T-cell (primary cell): ENCODE measurements at places on chromosomes 3 and 15. TPM values are rescaled to one million over a fixed set of nuclear protein-coding genes. Genes with fewer than 3 reads are reported as not detected.

DNA sequence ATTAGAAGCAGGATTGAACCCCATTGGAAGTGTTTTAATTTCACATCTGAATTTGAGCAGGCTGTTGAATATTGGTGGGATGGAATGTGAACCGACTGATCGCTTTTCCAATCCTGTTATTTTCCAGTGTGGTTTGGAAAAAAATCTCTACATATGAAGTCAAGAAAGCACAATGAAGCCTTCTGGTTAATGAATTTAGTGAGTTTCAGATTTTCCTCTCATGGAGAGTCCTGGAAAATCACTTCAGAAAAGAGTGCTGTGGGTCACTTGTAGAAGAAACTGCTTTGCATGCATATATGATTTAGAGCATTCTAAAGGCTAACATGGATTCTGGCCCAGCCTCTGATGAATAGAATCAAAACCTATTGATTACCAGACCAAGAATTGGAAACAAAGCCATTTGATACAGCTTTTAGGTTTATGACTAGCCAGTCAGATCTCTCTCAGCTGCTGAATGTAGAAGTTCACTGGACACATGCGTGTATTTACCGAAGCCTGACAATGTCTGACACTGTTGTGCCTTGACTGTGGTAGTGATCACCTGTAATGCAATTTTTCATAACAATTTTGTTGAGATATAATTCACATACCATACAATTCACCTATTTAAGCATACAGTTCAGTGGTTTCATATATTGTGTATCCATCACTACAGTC lies 121.9 kb downstream of the FNDC3B start:
- H3K36me3 ChIP-seq = no peaks in the 10 kb centered on the region
- H3K27me3 ChIP-seq = peaks cover 1% of the 10 kb centered on the region
- no peak overlapping the region for H3K27ac ChIP-seq
- H3K4me3 ChIP-seq = no peak overlapping the region
- DNase-seq = no peak

GHRL gene
- total RNA-seq = 0.70 TPM

DNA sequence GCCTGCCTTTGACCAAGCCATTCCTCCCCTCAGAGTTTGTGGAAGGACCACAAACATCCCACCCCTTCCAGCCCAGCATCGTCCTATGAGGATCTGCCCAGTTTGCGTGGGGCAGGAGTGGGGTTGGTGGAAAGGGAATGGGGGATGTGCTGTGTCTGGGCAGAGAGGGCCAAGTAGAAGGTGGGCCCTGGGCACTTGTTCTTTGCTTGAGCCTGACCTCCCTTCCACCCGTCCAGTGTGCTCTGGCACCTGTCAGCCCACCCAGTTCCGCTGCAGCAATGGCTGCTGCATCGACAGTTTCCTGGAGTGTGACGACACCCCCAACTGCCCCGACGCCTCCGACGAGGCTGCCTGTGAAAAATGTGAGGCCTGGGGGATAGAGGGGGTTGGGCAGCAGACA lies 10.3 kb downstream of the SPINT1 start:
- H3K4me3 ChIP-seq = no peak overlapping the region
- H3K4me1 ChIP-seq = no peaks in the 10 kb centered on the region
- H3K27ac ChIP-seq = no peak overlapping the region
- H3K27me3 ChIP-seq = peaks cover 17% of the 10 kb centered on the region
- no peak for DNase-seq
- H3K36me3 ChIP-seq = no peaks in the 10 kb centered on the region

DNA sequence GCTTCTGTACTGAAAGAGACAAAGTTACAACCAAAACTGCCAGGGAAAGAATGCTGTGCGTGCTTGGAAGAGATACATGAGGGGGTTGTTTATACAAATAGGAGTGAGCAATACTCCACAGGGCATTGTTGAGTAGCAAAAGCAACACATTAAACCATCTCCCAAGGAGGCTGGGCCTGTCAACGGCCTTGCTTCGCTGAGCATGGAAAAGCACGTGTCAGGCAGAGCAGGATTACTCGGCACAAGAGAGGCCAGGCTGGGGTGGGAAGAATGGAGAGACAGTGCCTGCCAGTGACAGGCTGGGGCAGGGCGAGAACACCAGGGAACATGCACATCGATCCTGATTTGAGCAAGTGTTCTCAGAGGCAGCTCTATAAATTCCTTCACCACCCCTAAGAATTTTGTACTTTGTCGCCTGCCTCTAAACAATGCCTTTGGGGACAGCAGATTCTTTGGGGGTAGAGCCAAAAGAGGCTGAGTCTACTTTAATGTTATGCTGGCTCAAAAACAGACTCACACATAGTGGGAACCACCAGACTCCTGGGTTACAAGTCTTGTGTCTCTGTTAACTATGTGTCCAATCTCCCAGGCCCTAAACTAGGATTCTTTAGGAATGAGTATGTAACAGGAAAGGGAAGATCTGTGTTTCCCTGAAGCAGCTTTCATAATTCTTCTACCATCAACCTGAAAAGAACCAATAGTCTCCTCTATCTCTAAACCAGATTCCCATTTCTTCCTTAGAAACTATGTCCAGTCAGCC lies 67.2 kb downstream of the LIPC start:
- H3K36me3 ChIP-seq = no peaks in the 10 kb centered on the region
- H3K4me1 ChIP-seq = peaks cover 7% of the 10 kb centered on the region
- no peak for DNase-seq
- no peak overlapping the region for H3K27ac ChIP-seq

- H3K4me1 ChIP-seq = no peaks in the 10 kb centered on the region
- H3K36me3 ChIP-seq = no peaks in the 10 kb centered on the region
Observed at GRCh38 chr3:124206225-124207055, 214.5 kb upstream of the ROPN1 start.

CEP97 gene
- 12.8 TPM for total RNA-seq

DNA sequence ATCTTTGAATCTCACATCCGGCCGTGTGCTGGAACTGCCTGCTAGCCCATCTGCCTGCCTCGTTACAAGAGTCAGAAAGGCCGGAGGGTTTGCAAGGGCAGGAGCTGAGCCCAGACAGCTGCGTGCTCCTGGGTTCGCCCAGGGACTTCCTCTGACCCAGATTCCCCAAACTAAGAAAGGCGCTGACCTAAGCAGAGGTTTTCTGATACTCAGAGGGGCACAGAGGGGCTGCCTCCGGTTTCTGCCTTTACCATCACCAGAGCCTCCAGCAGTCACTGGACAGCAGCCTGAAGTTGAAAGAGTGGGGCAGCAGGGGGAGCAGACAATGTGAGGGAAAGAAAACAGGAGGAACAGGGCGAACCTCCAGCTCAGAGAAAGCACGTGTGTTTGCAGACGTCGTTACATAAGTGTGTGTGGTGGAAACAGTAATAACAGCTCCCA lies 33.4 kb upstream of the RAD18 start:
- no peak for DNase-seq
- no peak overlapping the region for H3K27ac ChIP-seq
- no peak overlapping the region for H3K4me3 ChIP-seq
- H3K27me3 ChIP-seq = no peaks in the 10 kb centered on the region

DNA sequence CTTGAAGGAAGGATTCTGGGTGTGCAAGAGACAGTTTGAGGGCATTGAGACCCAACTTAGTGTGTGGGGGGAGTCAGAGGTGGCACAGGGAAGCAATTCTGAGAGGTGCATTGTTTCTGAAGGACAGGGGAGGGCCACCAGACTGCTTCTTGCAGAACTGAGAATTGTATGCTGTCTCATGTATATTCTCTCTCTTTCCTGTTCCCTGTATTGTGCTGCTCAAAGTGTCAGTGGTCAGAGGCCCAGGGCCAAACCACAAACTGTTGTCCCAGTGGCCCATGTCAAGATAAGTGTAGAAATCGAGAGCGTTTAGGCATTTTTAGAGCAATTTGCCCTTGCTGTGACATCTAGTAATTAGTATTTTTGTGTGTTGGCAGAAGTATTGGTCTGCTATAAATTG lies 567.1 kb downstream of the EDEM1 start:
- H3K4me3 ChIP-seq = no peak overlapping the region
- no peaks in the 10 kb centered on the region for H3K36me3 ChIP-seq
